ENCODE measurements at places on chromosomes 2 and 18. TPM values are rescaled to one million over a fixed set of nuclear protein-coding genes. Genes with fewer than 3 reads are reported as not detected.

Gene TCF7L1
- 10.3 TPM for total RNA-seq

Gene LRRTM1
- total RNA-seq: not detected

Gene MYO5B
- 11.8 TPM for total RNA-seq

Gene CDH2
- total RNA-seq: 46.9 TPM

Gene MAP2
- total RNA-seq: 0.40 TPM

Gene HOXD12
- total RNA-seq: not detected
